ENCODE measurements at places on chromosomes 6 and 20.

DNA sequence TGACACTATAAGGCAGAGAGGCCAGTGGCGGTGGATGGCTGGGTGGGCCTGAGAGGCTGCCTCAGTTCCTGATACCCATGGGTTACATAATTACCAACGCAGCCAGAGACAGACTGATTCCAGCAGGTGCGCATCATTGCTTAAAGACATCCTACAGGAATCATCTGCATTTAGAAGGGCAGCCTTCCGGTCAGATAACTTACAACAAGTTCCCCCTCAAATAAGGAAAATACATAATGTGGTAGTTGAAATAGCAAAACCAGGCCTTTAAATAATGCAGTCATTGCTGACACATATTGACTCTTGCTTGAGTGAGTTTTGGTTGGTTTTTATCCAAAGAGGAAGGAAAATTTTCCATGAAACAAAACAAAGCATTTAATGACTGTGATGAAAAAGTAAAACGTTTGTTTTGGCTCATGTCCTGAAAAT lies 81.9 kb downstream of the SIM1 start:
- DNase-seq = no peak

DNA sequence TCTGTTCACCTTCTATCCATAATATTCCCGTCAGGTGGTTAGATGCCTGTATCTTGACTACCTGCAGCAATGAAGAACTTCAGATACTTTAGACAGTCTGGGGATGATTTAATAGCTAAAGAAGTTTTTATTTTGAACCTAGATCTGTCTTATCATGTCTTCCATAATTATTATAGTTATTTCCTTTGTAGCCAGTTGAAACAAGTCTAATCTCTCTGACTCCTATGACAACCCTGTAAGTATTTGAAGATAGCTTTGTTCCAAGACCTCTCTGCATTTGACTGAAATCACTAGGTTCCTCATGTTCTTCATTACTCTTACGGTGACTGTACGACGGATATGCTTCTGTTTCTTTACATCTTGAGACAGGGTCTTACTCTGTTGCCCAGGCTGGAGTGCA lies 316.6 kb upstream of the BMP2 start:
- no peak for DNase-seq

DNA sequence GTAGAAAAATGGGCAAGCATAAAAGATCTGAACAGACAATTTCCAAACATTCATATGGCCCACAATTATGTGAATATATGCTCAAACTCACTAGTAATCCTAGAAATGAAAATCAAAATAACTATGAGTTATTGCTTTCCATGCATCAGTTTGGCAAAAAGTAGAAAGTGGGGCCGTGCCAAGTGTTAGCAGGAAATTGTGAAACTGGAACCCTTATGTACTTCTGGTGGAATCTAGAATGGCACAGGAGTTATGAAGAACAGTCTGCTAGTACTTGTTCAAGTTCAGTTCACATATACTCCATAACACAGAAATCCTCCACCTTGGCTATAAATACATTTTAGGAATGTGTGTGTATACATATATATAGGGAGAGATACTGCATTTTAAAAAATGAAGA lies 89.8 kb downstream of the EYA2 start:
- no peak for DNase-seq

GRCh38 chr20:33320006-33320405 lies 37.0 kb downstream of the BPIFB1 start:
- no peak for DNase-seq

DNA sequence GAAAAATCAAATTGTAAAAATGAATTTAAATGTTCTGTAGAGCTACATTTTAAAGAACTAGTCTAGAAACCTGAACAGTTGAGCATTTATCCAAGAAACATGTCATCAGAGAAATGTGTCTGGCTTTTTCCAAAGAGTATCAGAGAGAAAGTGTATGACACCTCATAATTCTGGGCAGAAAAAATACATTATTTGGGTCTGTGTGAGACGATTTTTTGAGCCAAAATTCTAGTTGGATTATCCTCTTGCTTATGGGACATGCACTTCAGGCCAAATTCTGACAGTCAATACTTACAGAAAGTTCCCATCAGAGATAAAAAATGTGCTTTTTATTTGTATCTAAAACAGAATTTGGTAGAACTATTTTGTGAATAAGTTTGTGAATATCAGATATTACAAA lies 1242.7 kb downstream of the EPHA7 start:
- no peak for DNase-seq

Data from NCI-H1694 treated with DMSO at 0.1 percent for 48 hours (cell line).